M059J (cell line): ENCODE measurements at places on chromosomes 6 and 20.

DNA sequence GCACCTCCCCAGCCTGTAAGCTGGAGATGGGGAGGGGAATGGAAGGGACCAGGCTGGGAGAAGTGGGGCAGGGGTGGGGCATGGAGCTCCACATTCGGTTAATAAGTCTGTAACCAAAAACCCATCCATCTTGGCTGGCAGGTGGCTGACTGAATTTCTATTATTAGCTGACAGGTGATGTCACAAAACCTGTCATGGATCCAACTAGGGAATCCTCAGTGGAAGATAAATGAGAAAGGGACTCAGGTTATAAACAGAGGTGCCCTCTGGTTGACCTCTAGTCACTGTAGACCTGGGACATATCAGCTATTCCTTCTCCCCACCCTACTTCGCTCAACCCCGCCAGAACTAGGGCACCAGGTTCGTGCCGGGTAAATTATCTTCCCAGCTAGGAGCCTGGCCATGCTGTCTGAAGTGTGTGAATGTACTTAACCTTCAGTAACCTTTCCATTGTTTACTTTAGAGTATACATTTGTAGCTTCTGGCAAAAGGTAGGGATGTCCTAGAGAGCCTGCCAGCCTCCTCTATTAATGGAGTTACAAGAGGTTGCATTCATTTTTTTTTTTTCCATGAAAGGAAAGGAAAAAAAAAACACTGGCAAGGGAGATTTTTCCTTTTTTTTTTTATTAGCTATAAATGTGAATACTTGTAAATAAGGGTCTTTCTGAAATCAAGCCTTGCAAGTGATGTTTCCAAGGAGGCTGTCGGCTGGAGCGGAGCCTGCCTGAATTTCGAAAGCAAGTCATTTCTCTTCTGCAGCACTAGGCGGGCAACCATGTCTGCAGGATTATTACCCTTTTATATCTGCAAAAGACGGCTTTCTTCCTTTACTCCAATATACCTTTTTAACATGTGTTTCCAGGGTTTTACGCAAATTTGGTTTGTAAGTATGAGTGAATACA lies 135.9 kb downstream of the TMEM242 start:
- DNase-seq: peak; percentile 20

DNA sequence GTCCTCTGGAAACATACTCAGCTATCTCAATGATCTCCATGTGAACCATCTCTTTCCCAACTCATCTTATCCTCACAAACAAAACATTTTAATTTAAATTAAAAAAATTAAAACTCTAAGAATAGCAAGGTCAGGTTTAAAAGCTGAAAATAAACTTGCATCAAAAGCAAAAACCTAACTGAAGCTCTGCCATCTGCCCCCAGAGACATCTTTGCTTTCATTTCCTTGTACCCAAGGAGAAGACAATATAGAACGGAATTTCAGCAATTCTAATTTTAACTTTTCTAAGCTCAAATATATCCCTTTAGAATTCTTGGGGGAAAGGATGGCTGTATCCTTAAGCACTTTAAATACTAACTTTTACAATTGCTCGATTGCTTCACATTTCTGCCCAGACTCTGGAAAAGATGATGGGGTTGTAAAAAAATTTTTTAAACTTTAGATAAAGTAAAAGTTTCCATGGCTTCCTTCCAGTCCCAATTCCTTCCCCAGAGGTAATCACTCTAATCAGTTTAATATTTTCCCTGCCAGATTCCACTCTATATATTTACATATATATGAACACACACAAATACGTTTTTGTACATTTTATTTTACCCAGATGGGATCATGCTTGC lies 69.2 kb upstream of the SMIM29 start:
- DNase-seq: no peak

- DNase-seq: no peak
Measured at GRCh38 chr20:20297181-20297580, 70.7 kb upstream of the INSM1 start.

DNA sequence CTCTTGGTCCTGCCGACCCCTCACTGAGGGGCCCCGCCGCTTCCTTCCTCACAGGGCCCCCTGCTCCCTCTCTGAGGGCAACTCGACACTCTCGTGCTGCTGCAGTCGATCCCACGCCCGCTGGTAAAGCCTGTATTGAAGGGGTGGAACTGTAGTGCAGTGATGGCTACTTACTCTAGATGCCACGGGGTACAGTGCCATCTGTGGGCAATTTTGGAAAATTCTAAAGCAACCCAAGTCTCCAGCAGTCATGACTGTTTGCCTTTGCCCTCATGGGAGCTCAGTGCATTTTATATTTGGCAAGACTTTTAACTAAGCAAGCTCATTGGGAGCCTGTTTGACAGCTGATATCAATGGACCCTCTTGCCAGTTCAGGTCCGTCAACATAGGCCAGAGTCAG lies 6.5 kb upstream of the C6orf136 start:
- DNase-seq: no peak

- DNase-seq: no peak
Measured at GRCh38 chr20:57696401-57696961, 13.3 kb downstream of the PMEPA1 start.

- DNase-seq: no peak
Measured at GRCh38 chr6:116577486-116577885, 6.2 kb downstream of the RWDD1 start.

- no peak for DNase-seq
Measured at GRCh38 chr6:160457823-160458222, 109.6 kb downstream of the SLC22A3 start.

GRCh38 chr20:51610761-51611624 lies 68.5 kb upstream of the NFATC2 start:
- DNase-seq: no peak

- DNase-seq: no peak
Measured at GRCh38 chr6:126664271-126664670, 324.4 kb downstream of the CENPW start.

GRCh38 chr6:170463101-170463721 lies 89.9 kb downstream of the PSMB1 start:
- DNase-seq: no peak

DNA sequence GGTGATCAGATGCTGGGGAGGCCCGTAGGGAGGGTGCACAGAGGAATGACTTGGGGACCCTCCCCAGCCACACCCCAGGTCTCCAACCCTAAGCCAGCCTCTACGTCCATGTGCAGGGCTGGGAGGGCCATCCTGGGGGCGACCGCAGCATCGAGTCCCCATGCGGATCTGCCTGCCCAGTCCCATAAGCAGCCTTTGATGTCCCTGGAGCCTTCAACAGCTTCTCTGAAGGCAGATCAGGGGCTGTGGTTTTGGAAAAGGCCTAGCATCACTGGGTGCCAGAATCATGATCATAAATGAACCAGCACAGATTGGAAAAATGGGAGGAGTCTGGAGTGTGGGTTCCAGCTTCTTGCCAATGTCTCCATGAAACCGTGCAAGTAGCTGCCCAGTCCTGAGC lies 22.9 kb downstream of the TOX2 start:
- peak; percentile 82 for DNase-seq

DNA sequence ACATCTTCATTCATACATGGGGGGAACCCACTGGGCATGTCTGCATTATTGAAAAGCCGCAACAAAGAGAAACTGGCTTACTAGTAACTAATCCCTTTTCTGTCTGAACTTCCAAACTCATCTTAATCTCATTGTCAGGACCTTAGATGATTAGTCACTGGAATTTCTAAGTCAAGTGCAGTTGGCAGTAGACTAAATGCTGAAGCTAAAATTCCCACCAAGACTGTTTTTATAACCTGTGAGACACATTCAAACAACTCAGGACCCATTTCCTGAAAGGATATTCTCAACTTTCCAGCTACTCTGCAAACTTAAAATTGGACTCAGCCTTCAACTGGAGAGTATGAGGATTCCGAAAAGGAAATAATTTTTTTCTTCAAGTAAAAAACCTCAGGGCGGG lies 94.8 kb upstream of the SCAF8 start:
- peak; percentile 70 for DNase-seq

DNA sequence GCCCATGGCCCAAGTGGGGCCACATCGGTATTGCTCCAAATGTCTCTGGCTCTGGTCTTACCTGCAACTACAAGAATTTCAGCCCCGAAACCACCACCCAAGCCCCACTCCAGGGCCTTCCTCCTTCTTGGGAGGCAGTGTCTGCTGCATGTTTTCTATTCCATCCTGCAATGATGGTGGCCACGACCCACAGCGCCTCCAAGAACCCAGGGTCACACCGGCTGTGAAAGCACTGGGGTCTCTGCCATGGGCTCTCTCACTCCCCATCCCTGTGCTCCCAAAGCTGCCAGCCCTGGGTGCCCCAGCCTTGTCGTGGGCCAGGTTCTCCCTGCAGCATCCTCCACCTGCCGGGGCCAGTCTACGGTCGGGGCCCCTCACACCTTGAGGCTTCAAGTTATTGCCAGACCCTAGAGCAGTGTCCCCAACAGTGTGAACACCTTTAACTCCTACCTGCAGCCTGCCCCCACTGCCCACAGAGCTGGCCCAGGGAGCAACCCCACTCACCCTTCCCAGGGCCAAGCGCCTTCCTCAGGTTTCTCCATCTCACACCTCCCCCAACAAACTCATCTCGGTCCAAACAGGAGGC lies 115.4 kb downstream of the JPH2 start:
- DNase-seq: no peak

GRCh38 chr6:118649918-118650581 lies 1.3 kb downstream of the CEP85L start:
- no peak for DNase-seq

DNA sequence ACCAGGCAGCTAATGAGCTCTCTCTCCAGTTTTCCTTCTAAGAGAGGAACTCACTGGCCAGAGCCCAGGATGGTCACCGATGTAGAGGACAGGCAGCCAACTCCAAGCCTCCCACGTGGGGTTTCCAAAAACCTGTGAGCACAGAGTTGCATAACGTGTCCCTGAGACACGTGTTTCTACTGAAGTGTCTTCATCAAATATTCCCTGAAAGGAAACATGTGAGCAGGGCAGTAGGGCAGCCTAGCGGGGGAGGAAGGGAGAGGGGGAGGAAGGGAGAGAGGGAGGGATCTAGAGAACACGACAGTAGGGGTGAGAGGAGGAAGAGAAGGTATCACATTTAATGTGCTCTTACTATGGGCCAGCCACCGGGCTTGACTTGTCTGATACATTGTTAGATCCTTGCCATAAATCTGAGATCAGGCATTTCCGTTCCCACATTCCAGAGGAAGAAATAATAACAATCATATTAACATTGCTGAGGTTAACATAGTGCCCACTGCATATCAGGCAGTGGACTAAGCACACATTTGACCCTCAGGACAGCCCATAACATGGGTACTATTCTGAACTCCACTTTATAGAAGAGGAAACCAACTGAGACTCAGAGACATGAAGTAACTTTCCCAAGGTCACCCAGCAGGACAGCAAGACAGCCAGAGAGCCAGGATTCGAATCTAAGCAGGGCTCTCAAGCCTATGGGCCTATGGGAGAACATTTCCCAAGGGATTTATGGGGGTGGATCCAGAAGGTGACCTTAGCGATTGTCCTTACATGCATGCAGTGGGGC lies 4.5 kb upstream of the SYS1 start:
- peak; percentile 87 for DNase-seq

DNA sequence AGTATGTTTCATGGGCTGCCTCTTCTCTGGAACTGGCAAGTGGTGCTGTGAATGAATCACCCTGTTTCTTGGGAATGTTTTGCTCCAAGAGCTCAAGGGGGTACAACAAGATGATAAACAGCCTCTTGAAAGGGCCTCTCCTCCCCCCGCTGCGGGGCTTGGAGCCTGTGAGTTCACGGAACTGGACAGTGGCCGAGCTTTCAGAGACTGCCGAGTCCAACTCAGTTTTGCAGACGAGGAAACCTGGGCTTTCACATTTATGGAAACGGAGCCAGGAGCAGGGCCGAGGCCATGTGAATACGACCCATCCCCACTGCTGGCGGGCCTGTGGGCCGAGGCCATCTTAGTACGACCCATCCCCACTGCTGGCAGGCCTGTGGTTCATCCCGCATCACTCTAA lies 18.2 kb upstream of the SRC start:
- DNase-seq: peak; percentile 63

GRCh38 chr6:123036648-123037047 lies 40.6 kb downstream of the CLVS2 start:
- DNase-seq: no peak

DNA sequence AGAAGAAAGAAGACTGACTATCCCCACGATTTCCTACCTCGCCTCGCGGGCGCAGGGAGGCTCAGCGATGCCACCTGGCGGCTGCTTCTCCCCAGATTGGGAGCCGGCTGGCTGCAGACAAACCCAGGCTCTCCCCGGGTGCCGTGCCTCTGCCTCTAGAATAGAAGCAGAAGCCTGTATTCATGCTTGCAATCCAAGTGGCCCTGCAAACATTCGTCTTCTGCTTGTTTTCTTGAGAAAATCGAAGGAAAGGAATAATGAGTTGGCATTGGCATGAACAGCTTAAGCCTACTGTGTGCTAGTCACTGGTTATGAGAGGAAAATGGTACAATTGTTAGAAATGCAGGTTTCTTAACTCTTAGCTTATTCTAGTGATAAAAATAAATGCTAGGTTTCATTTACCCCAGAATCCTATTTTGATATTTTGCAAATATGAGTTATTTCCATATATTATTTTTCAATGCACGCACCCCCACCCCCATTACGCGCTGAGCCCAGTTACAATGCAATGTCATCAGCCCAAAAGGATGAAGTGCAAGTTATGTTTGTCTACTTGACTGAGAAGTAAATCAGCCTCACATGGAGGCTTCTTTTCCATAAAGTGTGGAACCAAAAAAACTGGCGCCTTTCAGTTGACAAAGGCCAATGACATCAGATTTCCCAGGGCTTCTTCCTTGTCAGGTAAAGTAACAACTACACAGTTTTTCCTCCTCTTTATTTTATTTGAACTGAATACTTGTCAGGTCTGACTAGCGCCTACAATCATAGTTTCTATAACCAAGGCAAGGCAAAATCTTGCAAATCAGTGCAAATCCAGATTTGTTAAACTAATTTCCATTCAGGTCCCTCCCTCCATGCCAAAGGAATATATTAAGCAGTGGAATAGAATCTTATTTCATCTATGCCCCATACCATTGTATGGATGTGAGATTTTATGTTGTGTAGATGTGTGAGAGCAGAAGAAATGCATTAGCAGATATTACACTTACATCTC lies 3.9 kb upstream of the SOX4 start:
- peak; percentile 85 for DNase-seq

GRCh38 chr20:13638162-13638495 lies 603 bp downstream of the TASP1 start:
- DNase-seq: peak; percentile 52
